ENCODE measurements at places on chromosomes 13 and 19.

GRCh38 chr19:6249296-6249695, 30.5 kb downstream of the MLLT1 start:
- no peak for DNase-seq

DNA sequence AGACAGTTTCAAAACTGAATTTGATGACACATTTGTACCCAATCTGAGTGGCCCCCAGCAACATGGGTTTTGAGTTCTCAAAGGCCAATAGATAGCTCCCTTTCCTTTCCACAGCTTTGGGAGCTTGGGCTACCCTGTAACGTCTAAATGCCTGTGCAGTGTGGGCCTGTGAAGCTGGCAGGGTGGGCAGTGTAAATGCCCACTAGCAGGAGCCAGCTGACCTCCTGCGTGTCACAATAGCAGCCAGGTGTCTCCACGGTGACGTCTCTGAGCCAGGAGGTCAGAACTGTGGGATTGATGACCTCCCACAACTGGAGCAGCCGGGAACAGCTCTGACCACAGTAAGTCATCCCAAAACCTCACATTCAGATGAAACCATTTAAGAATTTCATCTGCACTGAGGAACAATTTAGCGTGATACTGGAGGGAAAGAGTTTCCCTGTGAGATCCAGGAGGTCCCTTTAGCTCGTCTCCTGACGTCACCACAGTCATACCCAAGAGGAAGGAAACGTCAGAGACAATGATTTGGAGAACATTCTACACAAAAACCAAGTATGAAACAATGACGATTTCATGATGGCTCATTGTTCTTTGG, at the start of gene IPO5:
IPO5 (plus strand) TSS at position 300 of the 595 bp plus-strand sequence. CDS start 23,022 bp downstream, outside the sequence.
- no peak for DNase-seq

GRCh38 chr13:88339271-88339741, 668.1 kb downstream of the SLITRK5 start:
- no peak for DNase-seq

GRCh38 chr13:113508521-113509254, 18.2 kb upstream of the DCUN1D2 start:
- DNase-seq, result no peak

- DNase-seq, result no peak
Measured at GRCh38 chr19:7806876-7807275, 23.1 kb upstream of the EVI5L start.

DNA sequence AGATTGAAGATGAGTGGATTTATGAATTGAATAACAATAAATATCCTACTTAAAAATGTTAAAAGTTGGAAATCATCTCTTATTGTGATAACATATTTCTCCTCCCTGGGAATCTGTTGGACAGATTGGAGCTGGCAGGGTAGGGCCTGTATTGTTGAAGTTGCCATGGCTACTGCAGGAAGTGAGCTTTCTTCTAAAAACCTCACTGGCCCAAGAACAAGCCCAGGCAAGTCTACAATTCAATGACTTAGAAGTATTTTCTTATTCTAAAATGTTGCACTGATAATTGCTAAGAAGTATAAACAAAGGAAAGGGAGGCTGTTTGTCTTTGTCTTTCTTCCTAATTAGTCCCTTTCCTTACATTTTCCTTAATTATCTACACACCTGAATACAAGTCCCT, 112.1 kb downstream of the DLEU7 start:
- DNase-seq, result no peak

DNA sequence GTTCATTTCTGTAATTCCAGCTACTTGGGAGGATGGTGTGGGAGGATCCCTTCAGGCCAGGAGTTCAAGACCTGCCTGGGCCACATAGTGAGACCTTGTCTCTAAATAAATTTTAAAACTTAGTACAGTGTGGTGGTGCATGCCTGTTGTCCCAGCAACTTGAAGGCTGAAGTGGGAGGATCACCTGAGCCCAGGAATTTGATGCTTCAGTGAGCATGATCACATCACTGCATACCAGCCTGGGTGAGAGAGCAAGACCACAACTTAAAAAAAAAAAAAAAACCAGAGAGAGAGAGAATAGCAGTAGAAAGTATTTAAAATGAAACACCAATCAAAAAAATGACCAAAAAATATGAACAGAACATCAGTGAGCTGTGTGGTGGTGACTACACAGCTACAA, 7.1 kb upstream of the ZNF823 start:
- no peak for DNase-seq

DNA sequence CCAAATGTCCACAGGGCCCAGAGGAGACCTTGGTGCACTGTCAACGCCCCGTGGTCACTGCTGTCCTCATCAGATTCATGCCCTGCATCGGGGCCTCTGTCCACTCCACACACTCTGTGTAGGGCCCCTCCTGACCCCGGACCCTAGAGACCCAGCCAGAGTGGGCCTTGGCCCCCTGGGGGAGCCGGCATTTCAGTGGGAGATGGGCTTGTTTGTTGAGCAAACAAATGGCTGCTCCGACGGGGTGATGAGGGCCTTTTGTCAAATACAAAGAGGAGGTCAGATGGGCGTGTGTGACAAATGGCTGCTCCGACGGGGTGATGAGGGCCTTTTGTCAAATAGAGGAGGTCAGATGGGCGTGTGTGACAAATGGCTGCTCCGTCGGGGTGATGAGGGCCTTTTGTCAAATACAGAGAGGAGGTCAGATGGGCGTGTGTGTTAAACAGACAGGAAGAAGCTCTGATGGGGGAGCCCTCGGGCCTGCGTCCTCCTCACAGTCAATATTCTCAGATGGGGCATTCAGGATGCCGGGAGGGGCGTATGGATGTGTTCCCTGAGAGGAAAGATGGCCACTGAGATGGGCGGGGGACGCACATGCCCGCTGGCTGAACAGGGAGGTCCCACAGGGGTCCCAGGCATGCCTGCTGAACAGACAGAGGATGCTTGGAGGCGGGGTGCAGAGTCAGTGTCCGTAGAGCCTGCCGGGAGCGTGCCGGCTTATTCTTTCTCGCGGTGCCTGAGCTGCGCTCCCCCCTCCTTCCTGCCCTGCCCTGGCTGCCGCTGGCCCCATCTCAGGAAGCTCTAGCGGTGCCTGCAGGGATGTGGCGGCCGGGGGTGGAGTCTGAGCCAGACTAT, 36.3 kb downstream of the SMIM24 start:
- DNase-seq, result no peak

DNA sequence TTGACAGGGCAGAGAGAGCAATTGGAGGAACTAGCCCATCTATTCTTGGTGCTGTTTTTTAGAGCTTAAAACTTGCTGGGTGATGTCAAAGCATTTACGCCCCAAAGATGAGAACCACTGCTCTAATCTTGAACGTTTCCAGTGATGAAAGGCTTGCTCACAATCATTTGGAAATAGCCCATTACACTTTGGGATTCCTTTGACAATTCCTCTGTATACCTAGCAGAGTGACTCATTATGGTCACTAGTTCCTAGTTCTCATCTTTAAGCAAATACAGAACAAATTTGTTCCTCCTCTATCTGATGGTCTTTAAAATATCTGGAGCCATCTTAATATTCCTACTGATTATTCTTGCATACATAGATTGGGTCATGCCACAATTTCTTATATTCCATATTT, 112.3 kb downstream of the GPC6 start:
- no peak for DNase-seq

DNA sequence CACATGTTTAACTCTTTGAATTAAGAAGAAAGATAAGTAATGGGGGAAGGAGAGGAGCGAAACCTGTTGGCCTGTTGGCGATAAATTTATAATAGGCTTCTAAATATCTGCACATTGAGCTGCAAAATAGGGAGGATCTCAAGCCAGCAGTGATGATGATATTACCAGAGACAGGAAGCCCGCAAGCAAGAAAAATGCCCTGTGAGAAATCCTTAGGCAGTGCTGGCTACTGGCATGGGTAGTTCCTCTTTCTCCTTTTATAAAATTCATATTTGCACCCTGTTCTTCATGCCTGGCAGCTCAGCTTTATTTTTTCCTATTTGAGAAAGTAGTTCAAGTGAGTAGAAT, 858 bp upstream of the USP12 start:
- no peak for DNase-seq

DNA sequence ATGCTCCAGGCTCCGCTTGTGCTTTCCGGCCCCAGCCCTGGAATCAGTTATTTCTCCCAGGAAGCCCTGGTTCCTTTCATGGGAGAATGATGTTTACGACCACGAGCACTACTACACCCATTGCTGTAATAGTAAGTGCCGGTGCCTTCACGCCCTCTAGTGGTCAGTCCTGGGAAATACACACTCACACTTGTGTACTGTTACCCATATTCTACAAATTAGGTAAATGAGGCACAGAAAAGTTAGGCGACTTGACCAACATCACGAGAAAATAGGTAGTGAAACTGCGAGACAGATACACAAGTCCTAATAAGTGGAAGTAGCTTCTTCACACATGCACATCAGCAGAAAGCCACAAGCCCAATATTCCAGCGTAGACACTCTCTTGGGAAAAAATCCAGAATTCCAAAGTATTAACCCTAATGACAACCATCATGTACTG, 21.7 kb downstream of the CEACAM21 start:
- DNase-seq, result peak; percentile 59

- DNase-seq, result no peak
Measured at GRCh38 chr19:48216933-48217332, 38.8 kb downstream of the CARD8 start.

DNA sequence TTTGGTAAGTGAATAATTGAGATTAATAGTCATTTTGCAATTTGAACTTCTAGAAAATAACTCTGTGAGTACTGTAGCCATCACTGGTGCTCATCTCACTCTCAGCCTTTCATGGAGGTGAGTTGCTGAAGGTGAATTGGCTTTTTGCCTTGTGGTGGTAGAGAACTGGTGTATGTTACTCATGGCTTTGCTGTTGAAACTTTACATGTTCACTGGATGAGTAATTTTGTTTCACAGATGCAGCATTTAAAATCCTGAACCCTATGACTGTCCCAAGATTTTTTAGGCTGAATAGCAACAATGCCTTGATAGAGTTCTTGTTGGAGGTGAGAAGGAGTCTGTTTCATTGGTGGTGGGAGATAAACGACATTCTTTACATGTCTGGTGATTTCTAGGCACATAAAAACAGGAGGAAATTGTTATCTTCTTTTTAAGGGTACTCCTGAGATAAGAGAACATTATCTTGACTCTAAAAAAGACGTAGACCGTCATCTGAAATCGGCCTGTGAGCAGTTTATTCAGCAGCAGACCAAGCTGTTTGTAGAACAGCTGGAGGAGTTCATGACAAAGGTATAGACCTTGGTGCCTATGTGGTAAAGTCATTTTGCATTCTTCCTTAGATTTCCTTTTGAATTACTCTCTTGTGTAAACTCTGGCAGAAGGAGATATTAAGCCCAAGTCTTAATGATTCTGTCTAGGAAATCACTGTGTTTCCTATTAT, 53.9 kb downstream of the COG3 start:
- no peak for DNase-seq
